ENCODE measurements at places on chromosomes 5 and 9.
A peak's percentile ranks its signal among the peaks of the same experiment; 100 is the strongest.

- DNase-seq: peak; percentile 62
Observed at GRCh38 chr9:133526721-133527321, 2.1 kb upstream of the MYMK start.

GRCh38 chr9:110452227-110452801 lies 114.7 kb upstream of the TXNDC8 start:
- DNase-seq: no peak

GRCh38 chr5:134526483-134527155 lies 1.1 kb downstream of the JADE2 start:
- peak; percentile 73 for DNase-seq

- no peak for DNase-seq
Observed at GRCh38 chr5:151917904-151918303, 6.7 kb downstream of the GLRA1 start.

DNA sequence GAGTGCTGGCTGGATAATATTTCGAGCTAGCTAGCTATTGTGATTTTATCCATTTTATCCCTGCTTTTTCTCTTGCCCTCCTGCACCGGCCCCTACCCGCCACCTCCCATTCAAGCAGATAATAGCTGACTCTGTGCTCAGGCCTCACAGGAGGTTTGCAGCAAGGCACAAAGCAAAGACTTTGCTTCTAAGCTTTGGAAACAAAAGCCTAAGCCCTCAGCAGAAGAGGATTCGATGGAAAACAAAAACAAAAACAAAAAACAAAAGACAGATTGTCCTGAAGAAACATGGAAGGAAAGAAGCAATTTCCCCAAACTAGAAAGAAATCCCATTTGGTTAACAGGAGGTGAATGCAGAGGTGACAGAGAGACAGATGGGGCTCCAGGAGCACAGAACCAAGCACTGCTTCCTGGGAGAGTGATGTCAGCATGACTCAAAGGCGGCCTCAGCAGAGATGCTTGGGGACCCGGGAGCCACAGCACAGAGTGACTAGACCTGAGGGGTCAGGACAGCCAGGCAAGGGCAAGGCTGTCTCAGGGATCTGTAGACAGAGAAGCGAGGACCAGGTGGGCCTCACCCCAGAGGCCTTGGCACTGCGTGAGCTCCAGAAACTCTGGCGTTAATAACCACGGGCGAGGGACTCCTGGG lies 28.4 kb downstream of the MTX3 start:
- DNase-seq: no peak

GRCh38 chr5:175681968-175682340 lies 24.1 kb downstream of the HRH2 start:
- no peak for DNase-seq

DNA sequence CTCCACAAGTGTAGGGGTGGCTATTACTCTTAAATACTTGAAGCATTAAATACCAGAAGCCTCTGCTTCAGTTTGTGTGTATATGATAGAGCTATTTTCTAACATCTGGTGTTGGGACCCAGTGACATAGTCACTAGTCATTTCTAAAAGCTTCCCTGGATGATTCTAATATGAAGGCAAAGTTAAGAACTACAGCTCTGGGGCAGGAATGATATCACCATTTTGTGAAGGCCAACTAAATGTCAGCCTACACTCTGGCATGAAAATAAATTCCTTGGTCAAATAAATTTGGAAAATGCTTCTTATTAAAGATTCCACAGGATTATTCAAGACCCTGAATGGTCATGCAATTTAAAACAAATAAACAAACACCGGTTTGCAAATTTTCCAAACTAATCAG lies 197.7 kb downstream of the PLK2 start:
- DNase-seq: no peak

- DNase-seq: no peak
Observed at GRCh38 chr5:159426694-159427093, 96.4 kb upstream of the IL12B start.

- DNase-seq: no peak
Observed at GRCh38 chr5:179253730-179254129, 91.5 kb downstream of the ADAMTS2 start.

DNA sequence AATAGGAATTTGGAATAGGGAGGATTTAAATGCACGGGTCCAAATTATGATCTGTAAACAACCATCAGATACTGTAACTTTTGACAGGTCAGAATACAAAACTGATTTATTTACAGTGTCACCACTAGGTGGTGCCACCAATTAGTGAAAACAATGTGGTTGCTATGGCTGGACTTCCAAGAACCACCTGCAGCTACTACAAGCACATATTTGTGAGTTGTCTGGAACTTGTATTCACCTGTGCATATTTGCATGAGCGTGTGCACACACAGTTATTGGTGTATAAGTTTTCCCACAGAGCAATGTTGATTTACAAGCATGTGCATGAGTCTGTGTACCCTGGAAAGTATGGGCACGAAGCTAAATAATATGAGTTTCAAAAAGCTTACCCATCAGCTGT lies 3.0 kb upstream of the HRCT1 start:
- no peak for DNase-seq

DNA sequence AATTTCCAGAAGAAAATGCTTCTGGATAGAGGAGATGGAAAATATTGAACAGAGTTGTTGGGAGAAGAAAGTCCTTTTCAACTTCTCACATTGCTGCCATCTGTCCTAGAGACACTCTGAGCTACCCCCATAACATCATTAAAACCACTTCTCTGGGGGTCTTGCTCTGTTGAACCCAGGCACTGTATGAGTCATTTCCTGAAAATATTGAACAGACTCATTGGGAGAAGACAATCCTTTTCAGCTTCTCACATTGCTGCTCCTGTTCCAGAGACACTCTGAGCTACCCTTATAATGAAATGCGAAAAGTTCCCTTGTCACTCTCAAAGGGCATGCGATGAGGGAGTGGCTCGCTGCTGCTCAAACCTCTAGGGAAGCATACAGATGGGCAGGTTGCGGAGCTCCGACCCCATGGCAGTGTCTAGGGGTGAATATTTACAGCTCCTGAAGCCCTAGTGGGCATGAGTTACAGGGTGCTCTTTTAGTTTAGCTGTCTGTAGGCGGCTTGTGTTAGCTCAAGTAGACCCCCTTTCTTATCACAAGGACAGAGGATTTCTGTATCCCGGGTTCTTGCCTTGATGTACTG lies 90.7 kb downstream of the CDKN2A start:
- no peak for DNase-seq

- DNase-seq: no peak
Observed at GRCh38 chr5:33761139-33761538, 130.7 kb downstream of the ADAMTS12 start.

- no peak for DNase-seq
Observed at GRCh38 chr5:63081402-63081801, 502.8 kb downstream of the LRRC70 start.

GRCh38 chr5:97209343-97209742 lies 26.3 kb upstream of the RIOK2 start:
- DNase-seq: no peak

GRCh38 chr5:138469540-138470321 lies 4.5 kb downstream of the EGR1 start:
- DNase-seq: no peak

DNA sequence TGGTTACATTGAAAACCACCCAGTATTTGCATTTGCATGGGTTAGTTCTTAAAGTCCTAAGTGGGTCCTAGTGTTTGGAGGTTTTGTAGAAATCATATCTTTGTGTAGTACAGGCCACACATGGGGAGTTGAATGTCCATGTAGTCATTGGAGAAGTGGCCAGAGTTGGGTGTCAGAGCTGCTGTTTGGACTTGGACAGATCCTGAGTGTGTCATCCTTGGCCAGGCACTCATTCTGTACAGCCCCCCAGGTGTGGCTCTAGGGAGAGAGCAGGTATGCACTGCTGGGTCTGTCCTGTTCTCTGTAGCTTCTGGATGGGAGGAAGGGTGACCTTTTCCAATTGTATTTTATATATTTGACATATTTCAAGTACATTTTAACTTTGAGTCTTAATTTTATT lies 82.4 kb downstream of the IQGAP2 start:
- no peak for DNase-seq

GRCh38 chr5:144028058-144028457 lies 142.4 kb downstream of the YIPF5 start:
- no peak for DNase-seq

DNA sequence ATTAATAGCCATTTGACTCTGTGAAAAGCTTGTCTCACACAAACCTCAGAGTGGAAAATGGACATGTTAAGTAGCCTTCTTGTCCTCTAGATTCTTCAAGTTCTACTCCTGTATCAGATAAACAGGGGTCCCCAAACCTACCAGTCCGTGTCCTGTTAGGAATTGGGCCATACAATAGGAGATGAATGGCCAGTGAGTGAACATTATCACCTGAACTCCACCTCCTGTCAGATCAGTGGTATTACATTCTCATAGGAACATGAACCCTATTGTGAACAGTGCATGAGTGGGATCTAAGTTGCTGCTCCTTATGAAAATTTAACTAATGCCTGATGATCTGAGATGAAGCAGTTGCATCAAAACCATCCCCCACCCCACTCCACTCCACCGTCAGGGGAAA lies 136.3 kb downstream of the TMEM232 start:
- no peak for DNase-seq

DNA sequence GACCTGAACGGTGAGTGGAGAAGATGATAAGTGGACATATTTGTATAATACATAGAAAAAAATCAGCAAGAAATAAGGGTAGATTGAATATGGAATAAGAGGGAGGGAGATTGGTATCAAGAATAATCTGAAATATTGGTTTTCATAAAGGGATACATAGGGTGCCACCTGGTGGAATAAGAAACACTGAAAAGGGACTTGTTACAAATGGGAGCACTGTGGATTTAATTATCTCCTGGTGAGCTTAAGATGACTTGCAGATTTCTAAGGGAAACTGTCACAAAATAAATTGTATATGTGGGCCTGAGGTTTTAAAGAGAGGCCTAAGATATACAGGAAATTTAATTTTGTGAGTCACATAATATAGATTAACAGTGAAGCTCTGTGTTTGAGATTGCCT lies 1403.5 kb upstream of the CDH18 start:
- DNase-seq: no peak

DNA sequence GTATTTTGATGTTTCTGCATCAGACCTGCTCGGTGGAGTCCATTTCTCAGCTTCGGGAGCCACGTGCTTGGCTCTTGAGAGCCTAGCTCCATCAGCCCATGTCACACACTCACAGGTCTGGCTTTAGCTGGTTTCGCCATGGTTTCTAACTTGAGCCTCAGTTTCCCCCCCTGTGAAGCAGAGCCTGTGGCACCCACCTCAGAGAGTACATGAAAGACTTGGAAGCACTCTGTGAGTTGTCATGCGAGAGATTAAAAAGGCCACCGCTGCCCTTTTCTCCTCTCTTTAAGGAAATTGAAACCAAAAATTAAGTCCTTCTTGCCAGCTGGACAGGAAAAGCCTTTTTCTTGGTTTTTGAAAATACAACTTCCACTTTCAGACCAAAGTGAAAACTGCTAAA lies 8.8 kb downstream of the TENT4A start:
- DNase-seq: no peak

- no peak for DNase-seq
Observed at GRCh38 chr5:135106610-135107471, 72.8 kb upstream of the PITX1 start.

GRCh38 chr5:53277491-53277890 lies 167.9 kb upstream of the MOCS2 start:
- no peak for DNase-seq

GRCh38 chr9:5013374-5013773 lies 28.3 kb downstream of the JAK2 start:
- DNase-seq: no peak

- DNase-seq: no peak
Observed at GRCh38 chr5:135831439-135831838, 3.0 kb upstream of the SLC25A48 start.

DNA sequence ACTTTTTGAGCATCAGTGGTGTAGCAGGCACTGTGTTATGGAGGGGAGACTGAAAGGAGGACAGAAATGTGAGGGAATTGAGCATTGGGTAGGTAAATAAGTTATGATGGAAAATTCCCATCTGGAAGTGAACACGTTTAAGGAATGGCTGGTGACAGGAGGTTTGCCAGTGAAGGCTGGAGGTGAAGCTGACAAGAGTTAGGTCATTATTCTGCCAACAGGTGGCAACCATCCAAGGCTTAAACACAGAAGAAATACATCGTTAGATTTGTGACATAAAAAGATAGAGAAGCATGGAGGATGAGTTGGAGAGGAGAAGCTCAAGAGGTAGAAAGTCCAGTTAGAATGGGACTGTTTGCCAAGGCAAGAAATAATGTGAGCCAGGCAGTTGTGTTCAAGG lies 455.3 kb upstream of the SGCD start:
- DNase-seq: no peak

DNA sequence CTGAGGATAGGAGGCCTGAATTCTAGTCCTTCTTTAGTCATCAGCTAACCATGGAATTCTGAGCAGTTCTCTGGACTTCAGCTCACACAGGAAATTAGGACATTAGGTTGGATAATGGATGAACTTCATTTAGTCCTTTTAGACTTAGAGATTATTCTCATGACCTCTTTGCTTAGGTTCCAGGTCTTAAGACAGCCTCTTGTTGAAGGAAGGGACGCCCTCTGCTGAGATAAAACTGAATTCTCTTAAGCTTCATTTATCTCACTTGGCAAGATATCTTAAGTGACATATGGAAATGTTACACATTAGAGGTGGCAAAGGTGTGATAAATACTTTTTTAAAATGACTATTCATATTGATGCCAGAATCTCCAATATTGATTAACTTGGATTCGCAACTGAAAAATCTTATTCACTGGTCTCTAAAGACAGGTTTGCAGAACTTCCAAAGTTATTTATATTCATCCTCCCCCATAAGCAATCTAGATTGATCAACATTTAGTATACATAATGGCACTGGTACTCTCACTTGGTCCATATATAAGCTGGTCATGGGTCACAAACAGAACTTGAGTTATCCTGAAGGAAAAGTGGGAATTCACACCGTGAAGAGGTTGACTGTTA lies 16.9 kb upstream of the ZNF366 start:
- DNase-seq: no peak

DNA sequence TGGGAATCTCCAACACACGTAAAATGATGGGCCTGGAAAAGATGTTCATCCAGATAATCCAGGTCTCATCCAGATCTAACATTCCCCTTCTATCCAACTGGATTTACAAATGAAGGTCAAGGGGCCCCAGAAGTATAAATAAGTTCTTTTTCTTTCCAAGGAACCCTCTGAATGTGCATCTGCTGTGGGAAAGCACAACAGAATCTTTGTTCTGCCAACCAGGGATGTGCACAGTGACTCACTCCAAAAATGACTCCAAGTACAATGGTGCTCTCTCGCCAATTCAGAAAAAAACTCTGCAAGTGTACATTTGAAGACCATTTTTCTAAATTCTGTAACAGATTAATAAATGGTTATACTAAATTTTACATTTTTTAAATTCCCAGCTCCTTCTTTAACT lies 12.4 kb downstream of the RAPGEF6 start:
- DNase-seq: no peak

GRCh38 chr5:127492854-127493738 lies 24.3 kb upstream of the PRRC1 start:
- no peak for DNase-seq

DNA sequence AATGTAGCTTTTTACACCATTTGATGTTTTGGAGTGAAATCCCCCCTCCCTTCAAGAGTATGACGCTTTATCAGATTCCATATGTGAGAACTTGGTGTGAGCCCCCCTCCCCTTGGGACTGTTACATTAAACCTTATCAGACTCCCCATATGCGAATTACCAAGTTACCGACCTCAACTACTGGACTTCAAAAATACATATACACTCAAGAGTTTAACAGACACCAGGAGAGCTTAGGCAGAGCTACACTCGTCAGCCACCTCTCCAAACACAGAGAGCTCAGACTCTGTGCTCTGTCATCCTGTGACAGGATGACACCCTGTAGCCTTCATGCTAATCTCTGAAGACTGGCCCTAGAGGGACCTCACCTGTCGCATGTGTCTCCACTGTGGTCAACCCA lies 50.2 kb downstream of the FAM114A2 start:
- no peak for DNase-seq

- DNase-seq: no peak
Observed at GRCh38 chr5:32790411-32790951, 79.4 kb downstream of the NPR3 start.

All from C1 segment of cervical spinal cord (tissue), 14 donors.